ENCODE measurements at places on chromosomes 4 and X.
A peak's percentile ranks its signal among the peaks of the same experiment; 100 is the strongest.

DNA sequence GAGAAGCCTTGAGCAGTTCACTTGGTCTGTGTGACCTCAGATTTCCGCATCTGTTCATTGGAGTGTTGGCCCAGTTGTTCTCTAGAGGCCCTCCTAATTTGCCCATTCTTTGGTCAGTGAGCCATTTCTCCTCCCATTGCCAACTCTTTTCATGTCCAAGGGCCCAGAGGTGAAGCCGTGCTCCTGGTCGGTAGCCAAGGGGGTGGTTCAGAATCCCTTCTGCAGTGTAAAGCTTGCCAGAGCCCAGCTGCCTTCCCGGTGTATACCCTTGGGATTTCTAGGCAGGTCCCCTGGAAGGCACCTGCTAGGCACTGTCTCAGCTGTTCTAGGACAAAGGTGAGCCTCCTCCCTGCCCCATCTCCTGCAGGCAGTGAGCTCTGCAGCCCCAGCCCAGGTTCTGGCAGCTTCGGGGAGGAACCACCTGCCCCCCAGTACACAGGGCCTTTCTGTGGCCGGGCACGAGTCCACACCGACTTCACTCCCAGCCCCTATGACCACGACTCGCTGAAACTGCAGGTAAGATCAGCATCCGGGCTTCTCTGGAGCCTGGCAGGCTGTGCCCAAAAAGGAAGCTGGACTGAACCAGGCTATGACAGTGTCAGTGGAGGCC, 12.3 kb downstream of the SASH3 start:
- DNase-seq = no peak

- DNase-seq = peak; percentile 13
Observed at GRCh38 chrX:10722851-10723250, 102.5 kb upstream of the MID1 start.

DNA sequence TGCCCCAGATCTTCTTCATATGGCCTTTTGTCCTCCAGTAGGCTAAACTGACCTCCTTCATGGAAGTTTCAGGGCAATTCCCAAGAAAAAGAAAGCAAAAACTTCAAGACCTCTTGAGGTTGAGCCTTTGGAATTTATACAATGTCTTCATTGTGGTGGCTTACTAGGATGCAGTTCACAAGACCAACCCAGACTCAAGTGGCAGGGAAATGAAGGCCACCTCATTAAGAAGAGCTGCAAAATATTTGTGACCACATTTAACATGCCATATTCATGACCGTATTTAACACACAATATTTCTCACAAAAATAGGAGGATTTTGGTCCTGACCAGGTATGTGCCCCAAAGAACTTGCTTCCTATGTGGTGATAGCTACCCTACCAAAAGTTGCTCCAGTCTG, 605.5 kb upstream of the PITX2 start:
- peak; percentile 57 for DNase-seq

GRCh38 chr4:74969507-74970474, 36.9 kb downstream of the PARM1 start:
- DNase-seq = no peak

Data from astrocyte (in vitro differentiated cells and primary cell).